ENCODE measurements at places on chromosomes 16 and 17. TPM values are rescaled to one million over a fixed set of nuclear protein-coding genes. Genes with fewer than 3 reads are reported as not detected.
A peak's percentile ranks its signal among the peaks of the same experiment; 100 is the strongest.

The MPO gene
- 0.17 TPM for total RNA-seq

The CRK gene
- total RNA-seq = 234 TPM

DNA sequence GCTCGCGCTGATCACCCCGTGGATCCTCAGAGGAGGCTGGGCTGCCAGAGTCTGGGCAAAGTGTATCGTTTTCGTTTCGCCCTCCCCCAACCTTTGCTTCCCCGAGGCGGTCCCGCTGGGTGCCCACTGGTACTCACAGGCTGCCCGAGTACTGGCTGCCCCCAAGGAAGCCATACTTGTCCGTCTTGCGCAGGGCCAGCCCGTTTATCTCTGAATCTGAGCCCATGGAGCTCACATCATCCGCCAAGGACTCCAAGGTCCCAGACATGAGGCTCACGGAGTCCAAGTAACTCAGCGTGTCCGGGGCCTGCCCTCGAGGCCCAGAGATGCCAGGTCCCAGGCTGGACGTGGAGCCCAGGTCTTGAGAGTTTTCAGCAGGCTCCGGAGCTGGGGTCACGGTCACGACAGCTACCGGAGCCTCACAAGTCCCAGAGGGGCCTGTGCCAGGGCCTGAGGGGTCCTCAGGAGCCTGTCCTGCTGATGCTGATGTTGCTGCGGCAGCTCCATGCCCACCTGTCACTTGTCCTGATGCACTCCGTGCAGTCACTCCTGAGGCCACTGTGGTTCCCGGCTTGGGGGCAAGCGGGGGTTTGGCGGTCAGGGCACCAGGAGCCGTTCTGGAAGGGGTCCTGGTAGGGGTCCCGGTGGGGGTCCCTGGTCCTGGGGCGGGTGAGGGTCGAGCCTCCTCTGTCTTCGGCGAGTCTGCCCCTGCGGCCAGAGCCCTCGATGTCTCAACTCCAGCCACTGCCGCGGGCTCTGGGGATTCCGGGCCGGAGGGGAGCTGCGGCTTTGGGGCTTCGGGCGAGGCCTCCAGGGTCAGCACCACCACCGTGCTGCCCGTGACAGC lies 980 bp downstream of the TBC1D10B start:
- no peak for DNase-seq

DNA sequence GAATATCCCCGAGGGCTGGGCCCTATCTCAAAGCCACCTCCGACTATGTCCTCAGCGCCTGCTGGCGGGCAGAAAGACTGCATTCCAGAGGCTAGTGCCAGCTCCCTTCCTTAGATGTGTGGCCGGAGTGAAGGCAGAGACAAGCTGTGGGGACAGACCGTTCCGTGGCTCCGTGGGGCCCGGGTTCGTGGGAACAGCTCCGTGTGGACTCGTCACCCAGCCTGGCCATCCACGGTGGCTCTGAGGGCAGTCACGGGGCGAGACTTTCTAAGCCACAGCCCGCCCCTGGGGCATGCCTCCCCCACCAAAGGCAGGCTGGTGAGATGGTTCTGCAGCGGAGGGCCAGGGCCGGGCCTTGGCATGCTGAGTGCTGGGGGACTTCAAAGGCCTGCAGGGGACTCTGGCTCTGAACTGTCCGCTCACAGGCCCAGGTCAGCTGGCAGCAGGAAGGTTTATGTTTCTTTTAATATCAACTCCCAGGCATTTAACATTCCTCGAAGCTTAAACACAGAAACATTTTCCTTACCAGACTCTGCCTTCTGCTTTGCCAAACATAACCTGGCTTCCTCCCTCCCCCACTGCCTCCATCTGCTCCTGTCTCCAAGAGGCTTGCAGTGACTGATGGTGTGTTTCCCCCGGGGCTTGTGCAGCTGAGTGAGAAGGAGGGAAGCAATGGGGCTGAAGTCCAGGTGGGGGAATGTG lies 50.4 kb downstream of the TIMM22 start:
- no peak for DNase-seq

- peak; percentile 56 for DNase-seq
Observed at GRCh38 chr16:67428146-67428731, 2.7 kb upstream of the HSD11B2 start.
